ENCODE measurements at places on chromosomes 5 and 9.

DNA sequence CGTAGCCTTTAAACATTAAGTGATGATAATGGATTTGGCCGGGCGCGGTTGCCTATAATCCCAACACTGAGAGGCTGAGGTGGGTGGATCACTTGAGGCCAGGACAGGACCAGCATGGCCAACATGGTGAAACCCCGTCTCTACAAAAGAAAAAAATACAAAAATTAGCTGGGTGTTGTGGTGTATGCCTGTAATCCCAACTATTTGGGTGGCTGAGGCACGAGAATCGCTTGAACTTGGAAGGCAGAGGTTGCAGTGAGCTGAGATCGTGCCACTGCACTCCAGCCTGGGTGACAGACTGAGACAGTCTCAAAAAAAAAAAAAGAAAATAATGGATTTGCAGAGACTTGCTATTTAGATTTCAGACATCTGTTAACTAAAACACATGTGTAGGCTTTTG is 9.2 kb upstream of the MATR3 start:
- DNase-seq, result no peak

DNA sequence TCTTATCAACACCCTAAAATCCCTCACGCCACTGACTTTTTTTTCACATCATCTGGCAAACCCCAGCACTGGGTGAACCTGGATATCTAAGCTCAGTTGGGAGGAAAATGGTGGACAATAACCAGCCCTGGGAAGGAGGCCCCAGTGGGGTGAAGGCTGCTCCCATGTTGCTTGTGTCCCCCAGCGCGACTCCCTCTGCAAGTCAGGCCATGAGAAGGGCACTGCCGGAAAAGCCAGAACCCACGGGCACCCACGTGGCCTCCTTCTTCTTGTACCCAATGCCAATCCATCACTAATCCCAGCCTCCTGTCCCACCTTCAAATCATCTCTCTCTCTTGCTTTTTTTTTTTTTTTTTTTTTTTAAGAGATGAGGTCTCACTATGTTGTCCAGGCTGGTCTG is 11.4 kb downstream of the CORO2A start:
- no peak for DNase-seq

DNA sequence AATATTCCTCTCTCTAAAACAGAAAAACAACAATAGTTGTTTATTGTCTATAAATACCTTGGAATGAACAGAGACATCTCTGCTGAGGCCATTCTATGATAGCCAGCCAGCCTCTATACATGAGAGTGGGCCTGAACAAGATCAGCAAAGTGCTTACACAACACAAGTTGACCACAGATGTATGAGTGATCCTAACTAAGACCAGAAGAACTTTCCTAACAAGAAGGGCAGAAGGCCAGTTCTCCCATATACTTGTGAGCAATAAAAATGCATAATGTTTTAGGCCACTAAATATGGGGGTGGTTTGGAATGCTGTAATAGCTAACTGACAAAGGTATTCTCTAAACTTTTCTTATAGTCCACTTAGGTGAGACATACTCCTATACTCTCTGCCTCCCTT is 345.7 kb downstream of the SPATA31D1 start:
- no peak for DNase-seq

GRCh38 chr5:157327771-157328170 is 61.8 kb downstream of the CYFIP2 start:
- DNase-seq, result no peak

DNA sequence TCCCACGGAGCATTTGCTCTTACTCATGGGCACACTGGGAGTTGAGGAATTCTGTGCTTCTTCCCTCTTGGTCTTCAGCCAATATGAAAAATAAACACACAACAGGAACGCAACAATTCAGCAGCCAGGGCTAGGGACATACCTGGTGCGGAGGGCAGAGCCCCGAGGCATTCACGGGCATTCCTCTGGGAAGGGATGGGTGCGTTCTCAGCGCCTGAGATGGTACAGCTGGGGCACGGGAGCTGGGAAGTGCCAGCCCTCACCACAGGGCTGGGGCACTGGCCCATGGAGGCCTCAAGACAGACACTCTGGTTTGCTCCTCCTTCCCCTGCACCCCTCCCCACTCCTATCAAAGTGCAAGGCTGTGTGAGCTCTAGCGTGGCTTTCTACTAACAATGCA is 2.1 kb downstream of the SLC6A3 start:
- no peak for DNase-seq

GRCh38 chr5:3024554-3024953 is 273.1 kb upstream of the IRX2 start:
- no peak for DNase-seq

DNA sequence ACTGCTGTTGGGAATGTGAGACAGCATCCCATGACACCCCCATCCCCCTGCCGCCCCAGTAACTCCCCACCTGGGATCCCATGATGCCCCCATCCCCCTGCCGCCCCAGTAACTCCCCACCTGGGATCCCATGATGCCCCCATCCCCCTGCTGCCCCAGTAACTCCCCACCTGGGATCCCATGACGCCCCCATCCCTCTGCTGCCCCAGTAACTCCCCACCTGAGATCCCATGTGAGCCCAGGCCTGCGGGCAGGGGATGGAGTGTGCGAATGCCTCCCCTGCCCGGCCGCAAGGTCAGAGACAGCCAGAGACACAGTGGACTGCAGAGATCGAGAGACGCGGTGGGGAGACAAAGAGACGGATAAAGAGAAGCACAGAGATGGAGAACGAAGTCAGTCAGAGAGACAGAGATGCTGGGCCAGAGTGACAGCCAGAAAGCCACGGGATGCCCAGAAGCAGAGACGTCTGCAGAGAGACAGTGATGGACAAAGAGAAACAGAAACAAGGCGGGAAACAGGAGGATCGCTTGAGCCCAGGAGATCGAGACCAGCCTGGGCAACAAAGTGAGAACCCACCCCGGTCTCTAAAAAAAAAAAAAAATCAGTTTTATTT is 992 bp downstream of the SH2D3C start:
- no peak for DNase-seq

DNA sequence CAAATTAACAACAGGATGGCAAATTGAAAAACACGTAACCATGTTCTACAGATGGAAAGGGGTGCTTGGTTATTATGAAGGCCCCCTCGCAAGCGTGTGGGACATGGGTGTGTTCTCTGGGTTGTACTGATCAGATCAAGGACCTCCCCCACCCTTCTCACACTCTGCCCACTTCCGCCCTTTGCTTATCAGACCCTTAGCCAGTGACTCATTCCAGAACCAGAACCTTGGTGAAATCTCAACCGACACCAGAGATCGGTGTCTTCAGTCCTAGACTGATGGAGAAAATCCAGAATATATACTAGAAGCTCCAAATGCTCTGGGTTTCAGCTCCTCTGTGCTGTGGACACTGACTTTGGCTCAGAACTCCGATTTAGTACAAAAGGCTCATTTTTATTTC is 64.9 kb downstream of the PTTG1 start:
- DNase-seq, result no peak

DNA sequence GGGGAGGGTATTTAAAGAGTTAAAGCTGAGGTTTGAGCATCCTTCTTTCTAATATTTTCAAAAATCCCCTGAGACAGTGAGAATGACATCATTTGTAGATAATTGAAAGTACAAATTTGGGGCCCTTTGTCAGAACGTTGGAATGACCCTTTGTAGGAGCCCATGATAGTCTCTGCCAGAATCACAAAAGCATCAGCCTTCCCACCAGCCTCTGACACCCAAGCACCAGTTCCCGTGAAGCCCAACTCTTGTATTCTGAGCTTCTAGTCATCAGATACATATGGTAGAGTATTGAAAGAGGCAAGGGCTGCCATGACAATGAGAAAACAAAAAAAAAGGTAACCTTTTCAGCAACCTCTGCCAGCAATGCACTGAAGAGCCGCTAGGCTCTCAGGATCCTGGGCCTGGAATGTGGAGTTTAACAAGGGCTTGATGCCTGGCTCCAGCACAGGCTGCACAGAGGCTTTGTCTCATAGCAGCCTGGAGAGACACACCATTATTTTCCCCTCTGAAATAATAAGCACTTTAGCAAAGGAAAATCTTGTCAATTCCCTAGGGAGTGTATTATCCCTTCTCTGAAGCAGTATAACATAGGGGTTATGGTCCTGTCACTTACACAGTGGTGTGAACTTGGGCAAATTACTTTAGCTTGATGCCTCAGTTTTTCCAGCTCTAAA is 114.4 kb downstream of the ZNF608 start:
- DNase-seq, result no peak

DNA sequence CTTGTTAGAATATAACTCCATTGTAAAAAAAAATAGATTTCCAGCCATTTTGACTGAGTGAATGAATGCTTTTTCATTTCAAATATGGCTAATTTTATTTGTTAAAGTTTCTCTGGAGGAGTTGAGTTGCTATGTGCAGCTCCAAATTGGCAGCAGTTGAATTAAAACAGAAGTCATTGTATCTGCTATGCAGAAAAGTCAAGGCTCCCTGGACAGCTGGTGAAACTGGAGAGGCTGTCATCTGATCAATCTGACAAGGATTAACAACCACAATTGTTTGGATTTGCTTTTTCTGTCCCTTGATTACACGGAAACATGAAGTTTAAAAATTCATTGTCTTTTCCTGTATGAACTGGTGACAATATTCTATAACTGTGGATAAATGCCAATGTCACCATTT is 713.9 kb downstream of the EFNA5 start:
- no peak for DNase-seq

- DNase-seq, result no peak
Measured at GRCh38 chr9:93657331-93658111, 81.1 kb downstream of the PHF2 start.

DNA sequence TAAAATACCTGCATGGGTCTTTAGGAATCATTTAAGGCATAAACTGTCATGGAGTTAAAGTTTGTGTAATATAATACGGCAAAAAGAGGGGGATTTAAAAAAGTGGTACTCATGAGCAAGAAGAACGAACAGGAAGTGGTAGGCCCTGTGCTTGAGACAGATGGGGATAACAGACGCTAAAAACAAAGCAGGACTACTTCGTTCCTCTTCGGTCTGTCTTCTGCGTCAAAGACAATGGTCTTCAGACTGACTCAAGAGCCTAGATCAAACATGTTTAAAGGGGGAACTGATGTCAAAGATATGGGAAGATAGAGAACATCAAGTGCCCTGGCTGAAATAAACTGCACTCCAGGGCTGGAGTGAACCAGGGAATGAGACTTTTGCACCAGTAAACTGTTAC is 59.8 kb upstream of the RFX3 start:
- no peak for DNase-seq

DNA sequence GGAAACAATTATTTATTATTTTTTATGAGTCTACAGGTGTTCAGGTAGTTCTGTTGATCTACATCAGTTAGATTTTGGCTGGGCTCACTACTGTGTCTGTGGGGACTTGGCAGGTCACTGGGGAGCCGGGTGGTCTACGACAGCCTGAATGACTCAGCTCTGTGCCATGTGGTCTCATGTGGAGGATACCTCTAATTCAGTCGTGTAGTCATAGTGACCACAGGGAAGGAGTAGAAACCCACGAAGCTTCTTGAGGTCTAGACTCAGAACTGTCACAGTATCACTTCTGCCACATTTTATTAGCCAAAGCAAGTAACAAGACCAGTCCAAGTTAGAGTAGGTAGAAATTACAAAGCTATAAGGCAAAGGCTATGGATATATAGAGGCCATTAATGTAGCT is 64.7 kb upstream of the GRAMD2B start:
- DNase-seq, result peak; percentile 28

DNA sequence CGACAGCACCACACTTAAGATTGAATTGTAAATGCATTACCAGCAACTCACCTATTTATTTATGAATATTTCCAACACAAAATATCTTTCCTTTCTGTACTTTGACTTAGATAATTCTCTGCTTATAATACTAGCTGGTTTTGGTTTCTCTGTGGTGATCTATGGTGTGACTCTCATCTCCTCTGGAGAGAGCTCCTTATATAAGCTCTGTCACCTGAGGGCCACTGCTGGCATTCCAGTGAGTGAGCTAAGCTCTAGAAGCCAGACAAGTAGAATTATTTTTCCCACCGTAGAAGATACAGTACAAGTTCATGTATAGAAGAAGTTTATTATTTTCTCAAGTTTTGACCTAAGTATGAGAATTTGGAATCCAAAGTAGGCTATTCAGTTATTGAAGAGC is 111.5 kb downstream of the CDC42SE2 start:
- no peak for DNase-seq

DNA sequence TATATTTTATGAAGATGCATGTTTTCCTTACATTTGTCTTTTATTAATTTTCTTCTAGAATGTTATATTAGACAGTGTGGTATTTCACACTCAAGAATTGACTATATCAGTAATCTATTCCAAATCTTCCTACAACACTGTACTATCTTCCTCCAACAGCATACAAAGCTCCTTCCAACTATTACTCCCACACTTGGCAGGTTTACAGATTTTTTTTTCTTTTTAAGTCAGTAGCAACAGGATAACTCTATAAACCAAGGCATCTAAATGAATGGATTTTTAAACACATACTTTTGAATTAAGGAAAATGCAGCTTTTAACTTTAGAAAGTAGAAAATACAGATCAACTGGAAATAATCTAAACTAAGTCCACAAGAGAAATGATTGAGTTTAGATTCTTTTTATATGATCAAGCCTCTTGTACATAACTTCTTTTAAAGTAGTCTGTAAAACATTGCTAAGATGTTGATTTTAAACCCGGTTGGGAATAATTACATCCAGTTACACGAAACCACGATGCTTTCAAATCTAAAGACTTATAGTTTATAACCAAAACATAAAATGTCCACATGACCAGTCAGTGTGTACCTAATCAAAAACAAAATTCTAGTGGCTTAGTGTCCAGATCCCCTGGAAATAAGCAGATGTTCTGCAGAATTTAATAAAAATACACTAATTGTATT is 281.6 kb downstream of the ADAMTS6 start:
- no peak for DNase-seq

DNA sequence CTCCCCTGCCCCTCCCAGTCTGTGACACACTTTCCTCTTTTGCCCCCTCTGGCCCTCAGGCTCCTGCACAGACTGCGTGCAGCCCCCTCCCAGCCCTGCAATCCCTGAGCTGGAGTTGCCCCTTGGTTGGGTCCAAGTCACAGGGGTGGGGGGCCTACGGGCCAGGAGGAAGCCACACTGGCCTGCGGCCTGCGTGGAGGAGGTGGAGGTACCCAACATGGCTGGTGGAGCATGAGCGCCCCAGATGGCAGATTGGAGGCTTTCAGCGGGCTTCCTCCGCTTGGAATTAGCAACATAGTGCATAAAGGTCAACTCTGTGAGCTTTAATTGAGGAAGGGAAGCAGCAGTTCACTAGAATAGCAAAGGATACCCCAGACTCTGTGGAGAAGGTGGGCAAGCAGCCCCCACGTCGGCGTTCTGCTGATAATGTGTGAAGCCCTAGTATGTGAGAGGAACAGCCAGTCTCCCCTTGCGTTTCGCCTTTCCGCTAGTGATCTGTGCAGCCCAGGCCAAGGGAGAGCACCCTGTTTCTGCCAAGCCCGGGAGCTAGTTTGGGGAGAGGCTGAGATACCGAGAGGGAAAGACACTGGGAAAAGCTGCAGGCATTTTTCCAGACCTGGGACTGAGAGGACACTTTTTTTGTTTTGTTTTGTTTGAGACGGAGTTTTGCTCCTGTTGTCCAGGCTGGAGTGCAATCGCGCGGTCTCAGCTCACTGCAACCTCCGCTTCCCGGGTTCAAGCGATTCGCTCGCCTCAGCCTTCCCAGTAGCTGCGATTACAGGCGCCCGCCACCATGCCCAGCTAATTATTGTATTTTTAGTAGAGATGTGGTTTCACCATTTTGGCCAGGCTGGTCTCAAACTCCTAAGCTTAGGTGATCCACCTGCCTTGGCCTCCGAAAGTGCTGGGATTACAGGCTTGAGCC is 35.3 kb upstream of the MACIR start:
- DNase-seq, result no peak

GRCh38 chr5:17340819-17341218 is 123.4 kb downstream of the BASP1 start:
- no peak for DNase-seq

- DNase-seq, result no peak
Measured at GRCh38 chr5:2914981-2915484, 163.6 kb upstream of the IRX2 start.

GRCh38 chr5:149552553-149553160 is 1.4 kb upstream of the CSNK1A1 start:
- no peak for DNase-seq

Data from GM10248 (cell line).